ENCODE measurements at places on chromosomes 5 and 9.

- DNase-seq: no peak
Measured at GRCh38 chr5:157562111-157562581, 13.4 kb downstream of the ADAM19 start.

DNA sequence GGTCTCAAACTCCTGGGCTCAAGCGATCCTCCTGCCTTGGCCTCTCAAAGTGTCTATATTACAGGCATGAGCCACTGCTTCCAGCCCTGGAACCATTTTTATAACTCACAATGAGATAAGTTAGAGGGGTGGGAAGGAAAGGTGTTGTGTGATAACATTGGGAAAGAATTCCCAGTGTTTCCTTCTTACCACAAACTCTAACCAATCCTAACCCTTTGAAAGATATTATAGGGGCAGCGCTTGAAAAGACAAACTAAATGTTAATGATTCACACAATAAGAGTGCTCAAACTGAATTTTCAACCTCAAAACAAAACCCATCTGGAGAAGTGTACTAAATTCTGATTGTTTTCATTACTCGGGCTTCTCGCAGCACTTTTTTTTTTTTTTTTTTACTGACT lies 109.7 kb downstream of the TSSK1B start:
- DNase-seq: no peak

GRCh38 chr9:18492612-18493011 lies 18.7 kb downstream of the ADAMTSL1 start:
- no peak for DNase-seq

DNA sequence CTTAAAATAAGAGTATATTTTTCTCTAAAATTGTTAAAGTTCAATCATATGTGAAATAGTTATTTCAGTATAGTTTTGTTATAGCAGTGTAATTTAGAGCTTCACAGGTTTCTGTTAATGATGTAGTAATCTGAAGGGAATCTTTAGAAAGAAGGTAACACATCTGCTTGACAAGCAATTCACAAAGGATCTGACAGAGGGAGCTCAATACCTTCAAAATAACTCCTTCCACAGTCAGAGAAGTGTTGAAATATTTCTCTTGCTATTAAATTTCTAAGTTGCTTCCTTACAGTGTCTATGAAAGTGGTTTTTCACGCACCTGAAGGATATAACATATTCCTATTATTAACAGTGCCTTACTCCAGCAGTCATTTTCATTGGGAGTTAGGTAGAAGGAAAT lies 44.9 kb downstream of the SLC25A51 start:
- DNase-seq: no peak

- no peak for DNase-seq
Measured at GRCh38 chr5:81852291-81853029, 101.6 kb upstream of the SSBP2 start.

DNA sequence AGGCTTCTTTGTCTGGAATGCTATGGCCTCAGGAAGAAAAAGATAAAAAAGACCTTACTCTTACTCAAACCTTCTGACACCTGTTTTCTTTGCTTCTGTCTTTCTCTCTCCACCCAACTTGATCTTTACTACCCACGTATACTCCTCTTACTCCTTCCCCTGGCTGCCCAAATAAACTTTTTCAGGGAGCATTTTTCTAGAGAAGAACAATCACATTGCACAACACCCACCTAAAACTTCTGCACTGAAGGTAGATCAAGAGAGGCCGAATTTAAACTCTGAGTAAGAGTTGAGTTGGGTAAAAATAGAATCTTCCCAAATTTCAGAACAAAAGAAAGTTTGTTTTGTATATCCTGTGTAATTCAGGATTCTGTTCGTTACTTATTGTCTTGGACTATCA lies 3.9 kb downstream of the TEX48 start:
- DNase-seq: no peak

- DNase-seq: no peak
Measured at GRCh38 chr5:80439213-80439612, 31.3 kb downstream of the ZFYVE16 start.

- no peak for DNase-seq
Measured at GRCh38 chr5:79493596-79494345, 20.2 kb downstream of the HOMER1 start.

DNA sequence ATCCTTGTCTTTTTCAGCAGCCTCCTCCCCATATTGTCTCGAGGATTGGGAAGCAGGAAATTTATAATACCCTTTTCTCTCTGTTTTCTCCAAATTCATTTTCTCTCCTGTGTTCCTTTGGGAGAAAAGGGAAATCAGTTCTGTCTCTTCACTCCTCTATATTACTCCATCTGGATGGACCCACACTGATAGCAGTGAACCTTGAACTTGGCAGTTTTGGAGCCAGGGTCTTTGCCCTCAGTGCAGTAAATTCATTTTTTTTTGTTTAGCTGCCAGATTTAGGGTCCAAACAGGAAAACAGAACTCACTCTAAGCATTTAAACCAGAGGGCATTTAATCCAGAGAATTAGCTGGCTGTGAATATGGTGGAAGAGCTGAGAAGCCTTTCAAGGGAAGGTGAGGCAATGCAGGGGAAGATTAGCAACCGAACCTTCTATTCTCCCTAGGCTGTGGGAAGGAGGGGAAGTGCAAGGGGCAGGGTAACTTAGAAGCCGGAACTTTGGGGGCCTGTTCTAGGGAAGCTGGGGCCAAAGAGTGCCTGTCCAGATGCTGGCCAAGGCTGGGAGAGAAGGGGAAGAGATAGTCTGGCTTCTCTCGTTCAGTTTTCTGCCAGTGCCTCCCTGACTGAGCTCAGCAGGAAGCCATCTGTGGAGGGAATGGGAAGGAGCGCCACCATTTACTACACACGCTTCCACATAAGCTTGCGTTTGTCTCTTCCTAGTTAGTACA lies 16.3 kb upstream of the NPR2 start:
- DNase-seq: no peak

DNA sequence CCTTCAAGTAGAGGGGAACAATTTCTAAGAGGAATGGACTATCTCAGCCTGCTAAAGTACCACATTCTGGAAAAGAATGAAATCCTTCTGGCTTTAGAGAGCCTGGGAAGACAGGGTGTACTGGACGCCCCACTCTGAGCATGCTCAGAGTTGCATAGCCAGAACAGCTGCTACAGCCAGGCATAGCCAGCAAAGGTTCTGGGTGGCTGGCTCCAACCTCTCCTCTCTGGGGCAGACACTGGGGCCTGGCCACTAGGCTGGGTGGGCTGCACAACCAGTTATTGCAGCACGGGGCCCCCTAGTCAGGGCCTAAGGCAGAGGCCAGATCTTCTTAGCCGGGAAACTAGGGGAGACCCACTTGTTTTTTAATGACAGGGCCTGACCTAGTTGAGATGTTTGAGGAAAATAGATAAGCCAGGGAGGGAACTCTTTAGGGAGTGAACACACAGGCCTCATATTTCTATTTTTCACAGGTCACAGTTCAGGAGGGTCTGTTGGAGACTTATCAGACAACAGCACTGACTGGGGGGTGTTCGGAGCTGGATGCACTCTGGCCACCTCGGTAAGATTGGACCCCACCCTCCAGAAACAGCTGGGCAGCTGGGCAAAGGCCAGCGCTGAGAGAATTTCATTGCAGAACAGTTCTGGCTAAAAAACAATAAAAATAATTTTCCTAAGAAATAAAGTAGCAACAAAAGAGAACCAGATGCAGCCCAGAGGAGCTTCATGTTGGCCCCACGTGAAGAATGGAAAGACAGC lies 142.9 kb downstream of the LPAR1 start:
- no peak for DNase-seq

DNA sequence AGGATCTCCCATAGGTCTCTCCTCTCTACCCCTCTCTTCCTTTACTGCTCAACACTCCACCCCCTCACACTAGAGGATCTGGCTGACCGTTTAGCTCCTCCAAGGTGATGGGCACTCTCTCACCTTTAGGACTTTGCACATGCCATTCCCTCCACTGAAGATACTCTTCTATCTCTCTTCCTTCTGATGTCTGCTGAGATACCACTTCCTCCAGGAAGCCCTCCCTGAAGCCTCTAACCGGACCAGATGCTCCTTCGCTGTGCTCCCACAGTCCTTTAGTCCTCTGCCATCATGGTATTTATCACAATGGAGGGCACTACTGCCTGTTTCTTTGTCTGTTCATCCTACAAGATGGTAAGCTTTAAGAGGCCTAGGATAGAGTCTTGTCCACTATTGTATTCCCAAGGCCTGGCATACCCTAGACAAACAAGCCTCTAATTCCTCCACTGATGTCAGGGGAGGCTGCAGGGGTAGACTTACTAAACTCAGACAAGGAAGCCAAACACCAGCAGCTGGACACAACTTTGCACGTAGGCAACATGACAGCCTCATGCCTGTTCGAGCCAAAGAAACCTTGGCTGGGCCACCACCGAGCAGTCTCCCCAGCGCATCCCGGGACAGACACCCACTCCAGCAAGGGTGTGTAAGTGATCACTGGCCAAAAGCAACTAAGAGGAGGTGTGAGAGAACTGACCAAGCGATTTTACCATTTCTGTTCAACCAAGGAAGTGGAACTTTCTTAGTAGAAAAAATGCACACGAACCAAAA lies 20.2 kb downstream of the ORM2 start:
- no peak for DNase-seq

- no peak for DNase-seq
Measured at GRCh38 chr9:105393576-105394344, 54.1 kb upstream of the FSD1L start.

DNA sequence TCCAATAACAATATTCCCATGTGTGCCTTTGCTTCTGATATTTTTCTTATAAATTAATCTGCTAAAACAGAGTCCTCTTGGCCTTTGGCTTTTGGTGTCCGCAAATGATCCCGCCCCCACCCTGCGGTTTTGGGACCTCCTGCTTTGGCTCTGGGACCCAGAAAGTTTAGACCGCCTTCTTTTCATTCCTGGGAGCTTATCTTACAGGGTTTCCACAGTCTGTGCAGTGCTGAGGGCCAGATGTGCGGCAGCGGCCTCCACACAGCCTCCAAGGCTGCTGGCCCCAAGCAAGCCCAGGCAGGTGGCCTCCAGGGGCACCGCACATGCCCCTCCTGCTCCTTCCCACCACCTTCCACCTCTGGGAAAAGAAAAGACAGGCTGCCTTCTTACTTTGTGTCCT lies 191.5 kb downstream of the ERCC6L2 start:
- DNase-seq: no peak

DNA sequence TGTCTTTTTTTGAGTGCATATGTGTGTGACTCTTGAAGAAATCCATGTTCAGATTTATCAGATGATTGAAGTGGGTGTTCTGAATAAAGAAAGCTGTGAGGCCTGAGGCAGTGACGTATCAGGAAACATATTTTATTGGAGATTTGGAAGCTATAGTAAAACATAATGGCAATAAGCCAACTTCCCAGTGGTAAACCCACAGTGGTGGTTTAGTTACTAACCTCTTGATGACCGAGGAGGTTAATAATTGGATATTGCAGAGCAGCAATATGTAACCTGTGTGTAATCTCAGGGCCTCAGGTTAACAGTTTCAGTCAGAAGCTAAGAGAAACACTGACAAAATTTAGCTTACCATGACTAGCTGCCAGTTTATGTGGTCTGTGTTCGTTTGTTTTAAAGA lies 6.9 kb downstream of the RGMB start:
- DNase-seq: no peak

DNA sequence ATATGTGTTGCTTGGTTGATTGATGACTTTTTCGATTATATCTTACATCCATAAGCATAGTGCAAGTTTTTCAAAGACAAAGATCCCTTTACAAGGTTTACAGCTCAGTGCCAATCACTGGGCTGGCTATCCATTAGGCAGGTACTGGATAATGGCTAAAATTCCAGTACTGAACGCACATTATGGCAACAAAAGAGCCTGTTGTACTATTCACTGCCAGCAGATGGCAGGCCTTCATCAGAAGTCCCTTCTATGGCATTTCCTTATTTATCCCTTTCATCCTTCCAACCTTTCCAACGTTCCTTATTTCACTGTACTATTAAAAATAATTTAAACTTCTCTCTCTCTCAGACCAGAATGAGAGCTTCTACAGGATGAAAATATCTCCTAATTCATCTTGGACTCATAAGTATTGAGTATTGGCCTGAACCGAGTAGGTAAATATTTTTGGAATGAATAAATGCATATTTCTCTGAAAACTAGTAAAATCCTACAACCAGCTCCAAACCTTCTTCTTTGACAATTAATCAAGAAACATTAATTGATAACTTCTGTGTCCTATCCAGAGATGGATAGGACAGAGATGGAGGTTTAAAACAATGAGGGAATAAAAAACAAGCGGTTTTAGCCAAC lies 6.7 kb upstream of the WNT8A start:
- DNase-seq: no peak

- DNase-seq: no peak
Measured at GRCh38 chr5:2178528-2178927, 295.8 kb upstream of the IRX4 start.

- DNase-seq: no peak
Measured at GRCh38 chr5:122972877-122973276, 63.6 kb downstream of the PPIC start.

DNA sequence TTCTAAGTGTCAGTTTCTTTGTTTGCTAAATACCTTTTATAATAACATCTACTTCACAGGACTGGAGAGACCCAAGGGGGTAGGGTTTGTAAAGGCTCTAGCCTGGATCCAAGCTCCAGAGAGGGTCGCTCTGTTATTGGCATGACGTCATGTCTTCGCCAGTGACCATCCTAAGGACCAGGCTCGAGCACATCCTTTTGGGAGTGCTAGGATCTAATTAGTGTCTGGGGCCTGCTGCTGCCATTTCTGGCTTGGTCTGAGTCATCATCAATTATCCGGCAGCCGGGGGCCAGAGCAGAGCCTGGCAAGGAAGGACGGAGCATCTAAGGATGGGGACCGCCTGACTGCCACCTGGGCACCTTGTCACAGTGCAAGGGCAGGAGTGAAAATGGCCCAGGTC lies 153.0 kb downstream of the NSG2 start:
- DNase-seq: no peak

DNA sequence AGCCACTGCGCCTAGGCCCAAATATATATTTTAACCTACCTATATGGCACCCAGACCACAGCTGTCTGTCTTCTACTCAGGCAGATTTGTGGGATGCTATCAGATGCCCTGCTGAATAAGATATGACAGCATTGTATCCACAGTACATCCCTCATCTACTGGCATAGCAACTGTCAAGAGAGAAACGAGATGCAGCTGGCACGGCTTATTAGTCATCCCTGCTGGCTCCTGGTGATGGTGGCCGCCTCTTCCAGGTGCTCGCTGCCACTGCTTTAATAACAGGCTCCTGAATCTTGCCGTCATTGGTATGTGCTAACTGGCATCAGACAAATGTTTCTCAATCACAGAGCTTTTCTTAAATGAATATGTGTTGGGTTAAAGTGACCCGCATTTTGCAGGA lies 34.0 kb downstream of the B4GALT1 start:
- DNase-seq: no peak

- no peak for DNase-seq
Measured at GRCh38 chr9:27939186-27939585, 365.9 kb upstream of the C9orf72 start.

Data from effector memory CD4-positive, alpha-beta T cell (primary cell).